Dermis blood vessel endothelial cell (primary cell): ENCODE measurements at places on chromosomes 16 and 17. TPM values are rescaled to one million over a fixed set of nuclear protein-coding genes. Genes with fewer than 3 reads are reported as not detected.

DNA sequence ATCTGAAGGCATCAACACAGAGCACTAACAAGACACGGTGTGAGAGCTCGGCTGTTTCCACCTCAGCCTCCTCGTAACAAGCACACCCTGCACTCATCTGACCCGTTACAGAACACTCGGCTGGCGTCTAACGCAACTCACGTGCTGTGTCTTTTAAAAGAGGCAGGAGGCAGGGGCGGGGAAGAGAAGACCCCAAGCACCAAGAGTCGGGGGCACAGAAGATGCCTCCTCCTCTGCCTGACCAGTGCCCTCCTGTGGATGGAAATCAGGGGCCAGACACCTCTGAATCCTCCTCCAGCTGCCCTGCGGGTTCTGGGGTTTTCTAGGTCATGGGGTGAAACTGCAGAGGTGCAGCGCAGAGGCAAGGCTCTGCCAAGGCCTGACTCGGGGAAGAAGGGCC, 74.3 kb downstream of the ZNF778 start:
- DNase-seq, result no peak

Gene PRMT7
- 50.0 and 54.4 TPM in 2 replicates for total RNA-seq

DNA sequence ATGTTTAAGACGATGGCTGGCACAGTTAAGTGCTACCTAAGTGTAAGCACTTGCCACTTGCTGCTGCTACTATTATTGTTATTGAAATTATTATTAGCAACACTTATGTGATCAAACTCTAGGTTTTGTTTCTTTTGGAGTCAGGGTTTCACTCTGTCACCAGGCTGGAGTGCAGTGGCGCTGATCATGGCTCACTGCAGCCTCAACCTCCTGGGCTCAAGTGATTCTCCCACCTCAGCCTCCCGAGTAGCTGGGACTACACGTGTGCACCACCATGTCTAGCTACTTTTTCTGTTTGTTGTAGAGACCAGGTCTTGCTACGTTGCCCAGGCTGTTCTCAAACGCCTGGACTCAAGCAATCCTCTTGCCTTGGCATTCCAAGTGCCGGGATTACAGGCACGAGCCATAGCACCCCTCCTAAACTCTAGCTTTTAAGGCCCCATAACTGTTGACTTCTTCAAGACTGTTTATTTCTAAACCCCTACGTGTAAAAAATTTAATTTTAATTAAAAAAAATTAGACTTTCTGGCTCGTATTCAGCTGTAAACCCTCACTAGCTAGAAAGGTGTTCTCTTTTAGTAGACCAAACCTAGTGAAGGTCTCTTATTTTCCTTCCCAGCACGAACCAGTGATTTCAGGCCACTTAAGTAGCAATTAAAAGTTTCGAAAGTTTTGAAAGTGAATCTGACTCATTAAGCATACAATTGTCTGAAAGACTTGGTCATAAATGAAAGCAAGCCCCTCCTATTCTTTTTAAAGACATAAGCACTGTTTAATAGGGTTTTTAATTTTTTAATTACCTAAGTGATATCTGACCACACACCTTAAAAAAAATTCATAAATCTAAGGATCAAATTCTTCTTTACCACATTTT, 11.7 kb upstream of the SCNN1B start:
- DNase-seq, result no peak

DNA sequence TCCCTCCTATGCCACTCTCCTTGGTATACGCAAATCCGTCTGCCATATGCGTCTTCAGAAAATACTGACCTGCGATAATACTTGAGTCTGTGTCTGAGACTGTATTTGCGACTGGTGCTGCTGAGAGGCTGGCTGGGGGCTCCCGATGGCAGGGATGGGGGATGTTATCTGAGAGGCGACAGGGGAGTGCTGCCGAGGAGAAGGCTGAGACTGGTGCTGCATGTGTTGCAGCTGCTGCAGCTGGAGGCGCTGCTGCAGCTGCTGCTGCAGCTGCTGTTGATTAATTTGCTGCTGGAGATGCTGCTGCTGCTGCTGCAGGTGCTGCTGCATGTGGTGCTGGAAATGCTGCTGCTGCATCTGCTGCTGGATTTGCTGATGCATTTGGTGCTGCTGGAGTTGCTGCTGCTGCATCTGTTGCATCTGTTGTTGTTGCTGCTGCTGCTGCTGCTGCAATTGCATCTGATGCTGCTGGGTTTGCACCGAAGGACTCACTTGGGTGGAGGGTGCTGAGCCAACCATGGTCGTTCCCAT, 107.7 kb downstream of the TOX3 start:
- DNase-seq, result no peak

- DNase-seq, result no peak
These were observed 749.5 kb downstream of the KCNJ18 start for GRCh38 chr17:22441776-22442175.

Gene CNTNAP4
- not detected in 2 replicates for total RNA-seq

GRCh38 chr16:77684181-77684526, 38.2 kb upstream of the NUDT7 start:
- no peak for DNase-seq

Gene SLX1B
- total RNA-seq, result 31.3 and 33.4 TPM in 2 replicates

Gene MYH8
- not detected in 2 replicates for total RNA-seq

DNA sequence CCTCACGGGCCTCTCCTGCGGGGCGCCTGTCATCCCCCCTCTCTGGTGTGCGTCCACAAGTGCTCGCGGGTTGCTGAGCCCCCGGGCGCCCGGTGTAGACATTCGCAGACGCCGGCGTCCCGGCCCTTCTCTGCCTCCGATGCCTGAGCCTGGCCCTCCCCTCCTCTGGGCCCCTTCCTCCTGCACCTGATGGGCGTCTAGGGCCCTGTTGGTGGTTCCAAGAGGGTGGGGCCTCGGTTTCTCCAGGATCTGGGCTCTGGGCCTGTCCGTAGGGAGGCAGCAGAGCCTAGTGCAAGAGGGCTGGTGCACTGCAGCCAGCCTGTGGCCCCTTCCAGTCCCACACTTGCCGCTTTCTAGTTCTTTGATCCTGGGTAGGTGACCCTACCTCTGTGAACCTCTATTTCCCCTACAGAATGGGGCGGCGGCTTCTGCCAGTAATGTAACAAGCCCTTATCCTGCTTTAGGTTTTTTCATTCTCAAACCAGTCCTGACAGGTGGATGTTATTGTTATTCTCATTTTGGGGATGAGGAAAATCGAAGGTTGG, 623 bp downstream of the E4F1 start:
- peak; percentile 73 for DNase-seq

Gene DBF4B
- 2.6 and 7.7 TPM in 2 replicates for total RNA-seq

Gene SLC6A2
- not detected in 2 replicates for total RNA-seq

- DNase-seq, result no peak
These were observed 23.5 kb upstream of the UBE2I start for GRCh38 chr16:1285669-1286512.

Gene MLYCD
- 2.6 and 5.6 TPM in 2 replicates for total RNA-seq

- DNase-seq, result no peak
These were observed 100.8 kb upstream of the XYLT1 start for GRCh38 chr16:17571499-17572093.

- no peak for DNase-seq
These were observed 1.6 kb downstream of the TMC8 start for GRCh38 chr17:78132084-78132676.

Gene LRRC36
- not detected in 2 replicates for total RNA-seq

Gene MC1R
- 2.3 and 2.6 TPM in 2 replicates for total RNA-seq

GRCh38 chr17:17762744-17763105, 74.1 kb downstream of the SREBF1 start:
- no peak for DNase-seq

Gene RAI1
- 10.4 and 17.9 TPM in 2 replicates for total RNA-seq

Gene RARA
- 9.7 and 13.6 TPM in 2 replicates for total RNA-seq

DNA sequence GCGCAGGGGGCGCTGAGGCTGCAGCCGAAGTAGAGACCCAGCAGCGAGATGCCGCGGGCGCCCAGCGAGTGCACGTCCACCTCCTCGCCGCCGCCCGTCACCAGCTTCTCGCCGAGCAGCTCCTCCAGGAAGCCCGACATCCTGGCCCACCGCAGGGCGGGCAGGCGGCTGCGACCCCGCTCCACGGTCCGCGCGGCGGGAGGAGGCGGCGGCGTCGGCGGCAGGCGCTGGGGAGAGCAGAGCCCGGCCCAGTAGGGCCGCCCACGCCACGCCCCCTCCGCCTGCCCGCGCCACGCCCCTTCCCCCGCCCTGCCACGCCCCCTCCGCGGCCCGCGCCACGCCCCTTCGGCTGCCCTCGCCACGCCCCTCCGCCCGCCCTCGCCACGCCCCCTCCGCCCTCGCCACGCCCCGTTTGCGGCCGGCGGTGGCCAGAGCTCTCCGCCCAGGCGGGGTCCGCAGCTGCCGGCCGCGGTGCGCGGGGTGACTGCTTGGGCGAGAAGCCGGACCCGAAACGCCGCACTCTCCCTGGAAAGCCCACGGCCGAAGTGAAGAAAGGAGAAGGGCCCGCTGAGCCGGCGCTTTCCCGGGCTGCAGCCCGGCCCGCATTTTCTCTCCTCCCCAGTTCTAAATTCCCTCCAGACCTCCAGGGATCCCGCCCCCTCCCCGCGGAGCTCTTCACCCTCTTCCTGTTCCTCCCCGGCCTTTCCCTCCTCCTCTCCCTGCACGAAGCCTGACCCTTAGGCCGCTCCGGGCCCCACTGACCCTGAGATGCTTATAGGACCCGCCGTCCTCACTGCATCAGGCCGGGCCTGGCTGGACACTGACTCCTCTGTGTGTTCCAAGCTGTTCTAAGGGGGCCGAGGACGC, at the start of gene NXN:
Gene NXN (minus strand): TSS at position 238 of the 867 bp plus-strand sequence.
- peak; percentile 89 for DNase-seq

- no peak for DNase-seq
These were observed 42.1 kb upstream of the RPH3AL start for GRCh38 chr17:394718-395095.

GRCh38 chr16:71230122-71230845, at the start of gene HYDIN:
Gene HYDIN, minus strand, starts transcription at chr16:71230722. Its CDS starts 43,827 bp downstream, at chr16:71186895.
- peak; percentile 58 for DNase-seq

DNA sequence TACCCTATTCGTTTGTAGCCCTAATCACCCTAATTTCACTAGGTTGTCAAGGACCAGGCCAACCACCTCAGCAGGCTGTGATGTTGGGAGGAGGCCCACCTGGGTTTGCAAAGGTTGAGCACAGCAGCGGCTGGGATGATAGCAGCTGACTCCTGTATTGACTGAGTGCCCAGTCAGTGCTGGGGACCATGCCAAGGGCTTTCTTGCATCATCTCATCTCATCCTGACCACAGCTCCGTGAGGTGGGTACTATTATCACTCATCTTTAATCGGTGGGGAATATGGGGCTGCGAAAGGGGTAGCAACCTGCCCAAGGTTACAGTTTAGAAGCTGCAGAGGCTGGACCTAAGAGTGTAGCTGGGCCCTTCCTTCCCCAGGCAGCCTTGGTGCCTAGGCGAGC, 11.7 kb downstream of the ATPAF2 start:
- DNase-seq, result no peak

GRCh38 chr17:50681263-50682200, 26.2 kb downstream of the ANKRD40 start:
- peak; percentile 87 for DNase-seq

DNA sequence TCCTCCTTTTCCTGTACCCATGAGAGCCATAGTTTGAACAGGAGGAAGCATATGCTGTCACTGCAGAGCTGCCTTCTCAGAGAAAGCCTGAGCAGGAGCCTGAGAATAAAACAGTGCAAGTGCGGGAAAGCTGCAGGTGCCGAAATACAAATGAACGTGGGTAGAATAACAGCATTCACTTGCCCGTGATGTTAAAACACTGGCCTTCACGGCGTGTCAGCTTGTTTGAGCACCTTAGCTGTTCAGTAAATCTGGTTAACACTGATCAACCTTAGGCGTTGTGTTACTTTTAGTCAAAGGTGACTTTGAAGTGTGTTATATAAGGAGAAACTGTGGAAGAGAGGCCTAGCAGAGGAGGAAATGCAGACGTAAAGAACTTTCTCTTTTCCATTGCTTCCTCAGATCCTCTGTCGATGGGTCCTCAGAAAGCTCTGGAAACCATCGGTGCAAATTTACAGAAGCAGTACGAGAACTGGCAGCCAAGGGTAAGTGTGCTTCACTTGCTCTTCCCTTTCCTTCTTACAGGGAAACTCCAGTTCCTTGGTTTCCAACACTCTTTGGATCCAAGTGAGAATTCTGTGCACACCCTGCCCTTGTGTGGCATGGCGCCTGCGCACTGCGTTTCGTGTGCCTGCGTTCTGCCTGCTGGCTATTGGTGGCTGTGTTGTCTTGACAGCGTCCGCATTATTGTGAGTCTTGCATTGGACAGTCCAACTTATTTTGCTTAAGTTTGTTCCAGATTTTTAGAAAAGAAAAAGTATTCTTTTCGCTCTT, 98.9 kb downstream of the RPTOR start:
- DNase-seq, result no peak

- DNase-seq, result no peak
These were observed 58.5 kb downstream of the ADAMTS18 start for GRCh38 chr16:77376358-77376757.

DNA sequence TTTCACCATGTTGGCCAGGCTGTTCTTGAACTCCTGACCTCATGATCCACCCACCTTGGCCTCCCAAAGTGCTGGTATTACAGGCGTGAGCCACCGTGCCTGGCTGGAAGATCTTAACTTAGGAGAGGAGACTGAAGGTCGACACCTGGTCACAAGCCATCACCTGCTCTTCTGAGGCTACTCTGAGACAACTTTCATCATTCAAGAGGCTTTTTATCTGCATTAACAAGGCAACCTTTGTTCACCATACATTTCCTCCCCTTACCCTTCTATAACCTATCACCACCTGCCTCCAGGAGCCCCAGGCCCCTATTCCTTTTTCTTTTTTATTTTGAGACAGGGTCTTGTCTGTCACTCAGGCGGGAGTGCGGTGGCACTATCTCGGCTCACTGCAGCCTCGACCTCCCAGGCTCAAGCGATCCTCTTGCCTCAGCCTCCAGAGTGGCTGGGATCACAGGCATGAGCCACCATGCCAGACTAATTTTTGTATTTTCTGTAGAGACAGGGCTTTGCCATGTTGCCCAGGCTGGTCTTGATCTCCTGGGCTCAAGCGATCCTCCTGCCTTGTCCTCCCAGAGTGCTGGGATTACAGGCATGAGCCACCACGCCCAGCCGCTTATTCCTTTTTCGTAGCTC, 6.2 kb downstream of the LITAF start:
- DNase-seq, result no peak

Gene ZNF423
- 7.1 and 13.4 TPM in 2 replicates for total RNA-seq

- no peak for DNase-seq
These were observed 12.9 kb upstream of the KATNB1 start for GRCh38 chr16:57722651-57723050.

DNA sequence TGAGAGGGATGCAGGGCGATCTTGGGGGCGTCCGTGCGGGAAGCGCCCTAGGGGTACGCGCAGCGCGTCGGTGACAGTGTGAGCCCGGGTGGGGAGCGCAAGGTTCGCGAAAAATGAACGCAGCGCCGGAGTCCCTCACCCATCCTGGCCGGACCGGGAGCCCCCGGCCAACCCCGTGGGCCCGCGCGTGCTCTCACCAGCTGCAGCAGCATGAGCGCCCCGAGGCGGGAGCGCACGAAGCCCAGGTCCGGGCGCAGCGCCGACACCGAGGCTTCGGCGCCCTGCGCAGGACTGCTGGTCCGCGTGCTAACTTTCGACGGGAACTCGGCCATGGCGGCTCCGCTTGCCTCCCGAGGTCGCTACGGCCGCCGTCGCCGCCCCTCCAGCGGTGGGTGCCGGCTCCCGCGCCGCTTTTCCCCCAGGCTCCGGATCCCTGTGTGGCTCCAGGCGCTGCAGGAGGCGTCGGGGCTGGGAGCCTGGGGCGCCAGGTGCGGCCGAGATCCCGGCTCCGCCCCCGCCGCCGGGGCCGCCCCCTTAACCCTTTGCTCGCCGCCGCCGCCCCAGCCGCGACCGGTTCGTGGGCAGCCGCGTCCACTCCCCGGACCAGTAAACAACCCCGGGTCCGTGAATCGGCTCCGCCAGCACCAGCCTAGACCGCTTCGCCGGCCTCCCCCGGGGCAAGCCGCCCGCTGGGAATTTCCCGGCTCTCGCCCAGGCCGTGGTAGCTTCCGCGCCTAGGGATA, at the start of gene PLLP:
Gene PLLP (minus strand): TSS at position 464 of the 743 bp plus-strand sequence. CDS start 132 bp downstream, at position 332.
- DNase-seq, result peak; percentile 54

Gene CALB2
- total RNA-seq, result not detected in 2 replicates

Gene TP53TG3
- total RNA-seq, result not detected in 2 replicates

- no peak for DNase-seq
These were observed 5.8 kb downstream of the PLD6 start for GRCh38 chr17:17200311-17200710.

Gene SPATA22
- under 0.01 and 0.23 TPM in 2 replicates for total RNA-seq
